ENCODE measurements at places on chromosomes 11 and 22.

DNA sequence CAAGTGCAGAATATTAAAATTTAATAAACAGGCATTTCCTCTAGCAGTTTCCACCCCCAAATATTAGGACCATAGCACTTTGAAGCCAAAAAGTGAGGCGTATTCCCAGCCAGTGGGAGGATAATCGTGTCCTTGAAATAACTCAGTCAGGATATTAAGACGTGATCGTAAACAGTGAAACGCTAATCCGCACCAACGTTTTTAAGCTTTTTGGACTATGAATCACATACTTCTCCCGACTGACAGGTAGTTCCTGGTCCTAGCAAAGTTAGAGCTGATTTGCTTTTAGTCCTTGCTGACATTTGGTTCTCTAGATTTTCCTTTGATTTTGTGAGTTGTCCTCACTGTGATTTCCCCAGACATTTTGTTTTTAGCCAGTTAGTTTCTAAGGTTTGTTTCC, 197.1 kb upstream of the ARHGAP20 start:
- DNase-seq = no peak

DNA sequence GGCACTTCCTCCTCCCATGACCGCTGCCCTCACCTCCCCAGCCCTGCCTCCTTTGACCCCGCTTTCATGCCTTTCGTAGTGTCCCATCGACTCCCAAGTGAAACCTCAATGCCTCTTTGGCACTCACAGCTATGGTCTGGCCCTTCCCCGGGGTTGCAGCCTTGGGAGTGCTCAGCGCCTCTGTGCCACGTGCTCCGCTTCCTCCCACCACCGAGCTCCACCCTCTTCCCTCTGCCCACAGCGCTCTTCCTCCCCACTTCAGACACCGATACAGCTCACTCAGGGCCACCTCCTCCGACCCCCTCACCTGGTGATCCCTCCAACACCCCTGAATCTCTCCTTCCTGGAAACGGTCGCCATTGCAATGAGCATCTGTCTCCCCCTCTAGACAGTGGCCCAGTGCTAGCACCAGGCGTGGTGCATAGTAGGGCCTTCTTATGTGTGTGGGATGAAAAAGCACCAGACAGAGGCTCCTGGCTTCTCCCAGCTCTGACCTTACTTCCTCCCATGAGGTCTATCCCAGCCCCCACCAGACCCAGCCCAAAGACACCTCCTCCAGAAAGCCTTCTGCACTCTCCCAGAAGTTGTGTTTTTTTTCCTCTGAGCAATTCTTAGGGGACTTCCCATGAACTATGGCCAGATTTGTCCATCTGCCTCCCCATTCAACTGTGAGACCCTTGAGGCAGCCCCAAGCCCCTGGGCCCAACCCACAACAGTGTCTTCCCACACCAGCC, 16.4 kb upstream of the SCGB1A1 start:
- DNase-seq = peak; percentile 71

DNA sequence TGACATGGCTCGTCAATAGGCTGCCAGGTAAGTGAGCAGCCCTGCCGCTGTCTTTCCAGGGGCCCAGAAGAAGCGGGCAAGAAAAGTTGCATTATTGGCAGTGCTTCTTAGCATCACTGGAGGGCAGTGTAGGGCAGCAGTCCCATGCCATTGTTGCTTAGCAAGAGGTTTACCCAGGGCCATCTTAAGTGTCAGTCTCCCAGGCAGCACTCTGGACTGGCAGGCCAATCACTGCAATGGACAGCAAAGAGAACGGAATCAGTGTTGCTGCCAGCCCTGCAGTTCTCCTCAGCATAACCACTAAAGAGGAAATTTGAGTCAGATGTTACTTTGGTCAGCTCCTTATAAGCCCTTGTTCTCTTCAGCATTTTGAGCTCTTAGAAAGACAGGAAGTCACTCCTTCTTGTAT, 13.4 kb upstream of the GRK2 start:
- peak; percentile 44 for DNase-seq

GRCh38 chr22:33492210-33492651, 428.0 kb downstream of the LARGE1 start:
- DNase-seq = no peak

GRCh38 chr22:40432625-40433024, 62.2 kb downstream of the SGSM3 start:
- no peak for DNase-seq

DNA sequence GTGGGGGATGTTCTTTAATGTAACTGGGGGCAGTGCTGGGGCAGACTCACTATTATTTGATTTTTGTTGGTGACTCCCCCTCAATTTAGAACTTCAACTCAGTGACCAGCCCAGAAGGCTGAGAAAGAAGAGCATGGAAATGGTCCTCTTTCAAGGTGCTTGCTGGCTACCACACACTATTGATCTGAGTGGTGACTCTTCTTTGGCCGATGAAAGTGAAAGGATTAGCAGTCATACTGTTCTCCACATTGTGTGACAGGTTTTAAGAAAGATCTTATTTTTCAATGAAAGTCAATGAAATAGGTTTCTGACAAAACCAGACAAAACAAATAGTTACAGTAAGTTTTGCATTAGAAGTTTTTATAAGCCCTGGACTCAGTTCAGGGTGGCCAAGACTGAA, 29.9 kb downstream of the NLRP14 start:
- no peak for DNase-seq

- DNase-seq = no peak
Observed at GRCh38 chr22:26109686-26110315, 59.5 kb upstream of the SEZ6L start.

DNA sequence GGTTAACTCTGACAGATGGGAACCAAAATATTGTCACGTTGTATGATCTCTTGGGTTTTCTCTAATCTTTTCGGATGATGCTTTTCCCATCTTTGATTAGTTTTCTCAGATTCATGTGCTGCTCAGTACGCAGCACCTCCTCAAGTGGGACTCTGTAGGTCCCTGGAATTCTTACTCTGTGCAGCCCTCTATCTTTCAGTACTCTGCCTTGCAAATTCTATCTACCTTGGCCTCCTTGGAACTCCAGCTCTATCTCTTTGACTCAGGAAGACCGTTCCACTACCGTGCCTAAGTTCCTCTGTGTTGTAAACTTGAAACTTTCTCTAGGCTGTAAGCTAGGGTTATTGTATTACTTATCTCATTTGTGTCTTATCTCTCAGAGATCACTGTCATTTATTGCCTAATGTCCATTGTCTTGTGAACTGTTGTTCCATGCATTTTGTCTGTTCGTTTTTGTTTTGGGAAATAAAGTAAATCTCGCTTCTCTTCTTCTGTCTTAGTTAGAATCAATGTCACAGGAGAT, 20.1 kb upstream of the CHORDC1 start:
- no peak for DNase-seq

DNA sequence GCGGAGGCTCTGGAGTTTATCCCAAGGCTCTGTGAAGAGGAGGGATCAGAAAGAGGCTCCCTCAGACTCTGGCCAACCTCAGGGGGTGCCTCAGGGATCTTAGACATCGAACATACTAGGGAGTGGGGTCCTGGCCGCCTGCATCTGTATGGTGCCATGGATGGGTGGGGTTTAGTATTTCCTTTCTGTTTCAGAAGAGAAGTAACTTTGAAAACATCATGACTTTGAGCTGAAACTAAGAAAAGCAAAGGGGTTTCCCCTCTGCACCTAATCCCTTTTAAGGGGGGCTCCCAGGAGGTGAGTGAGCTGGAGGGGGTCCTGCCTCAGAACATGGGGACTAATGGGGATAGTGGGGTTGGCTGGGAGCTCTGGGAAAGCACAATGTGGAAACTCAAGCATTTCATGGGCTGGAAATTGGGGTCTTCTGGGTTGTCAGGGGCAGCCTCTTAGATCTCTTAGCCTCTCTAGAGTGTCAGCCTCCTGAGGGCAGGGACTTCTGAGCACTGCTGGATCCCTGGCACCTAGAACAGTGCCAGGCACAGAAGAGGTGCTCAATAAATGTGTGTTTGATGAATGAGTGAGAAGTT, 11.8 kb upstream of the SSTR3 start:
- peak; percentile 58 for DNase-seq

- DNase-seq = no peak
Observed at GRCh38 chr11:17986711-17987220, 26.1 kb downstream of the SERGEF start.

DNA sequence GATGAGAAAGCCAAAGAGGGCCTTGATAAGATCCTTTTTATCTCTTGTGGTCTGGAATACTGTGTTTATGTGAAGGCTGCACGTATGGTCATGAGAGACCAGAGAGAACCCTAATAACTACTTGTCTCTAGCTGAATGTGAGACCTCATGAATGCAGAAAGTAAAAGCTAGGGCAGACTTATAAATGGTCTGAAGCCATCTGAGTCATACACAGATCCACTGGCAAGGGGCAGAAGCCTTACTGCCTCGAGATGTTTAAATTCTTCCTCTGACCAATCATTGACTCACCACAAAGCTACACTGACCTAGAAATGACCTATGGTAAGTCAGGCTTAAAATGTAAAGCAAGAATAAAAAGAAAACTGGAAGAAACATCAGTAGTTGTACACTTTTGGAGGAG, 22.7 kb upstream of the OR4B1 start:
- no peak for DNase-seq

DNA sequence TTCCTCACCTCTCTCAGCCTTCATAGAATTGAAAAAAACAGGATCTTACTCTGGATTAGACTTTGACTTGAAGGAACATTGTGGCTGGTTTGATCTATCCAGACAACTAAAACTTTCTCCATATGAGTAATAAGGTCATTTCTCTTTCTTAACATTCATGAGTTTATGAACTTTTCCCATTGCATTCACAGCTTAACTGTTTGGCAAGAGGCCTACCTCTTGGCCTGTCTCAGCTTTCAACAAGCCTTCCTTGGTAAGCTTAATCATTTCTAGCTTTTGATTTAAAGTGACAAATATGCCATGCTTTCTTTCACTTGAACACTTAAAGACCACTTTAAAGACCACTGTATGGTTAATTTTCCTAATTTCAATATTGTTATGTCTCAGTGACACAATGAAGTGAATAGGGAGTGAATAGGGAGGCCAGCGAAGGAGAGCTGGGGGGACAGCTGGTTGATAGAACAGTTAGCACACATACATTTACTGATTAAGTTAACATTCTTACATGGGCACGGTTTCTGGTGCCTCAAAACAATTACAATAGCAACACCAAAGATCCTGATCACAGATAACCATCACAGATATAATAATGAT, 17.0 kb downstream of the IMMP1L start:
- DNase-seq = no peak

DNA sequence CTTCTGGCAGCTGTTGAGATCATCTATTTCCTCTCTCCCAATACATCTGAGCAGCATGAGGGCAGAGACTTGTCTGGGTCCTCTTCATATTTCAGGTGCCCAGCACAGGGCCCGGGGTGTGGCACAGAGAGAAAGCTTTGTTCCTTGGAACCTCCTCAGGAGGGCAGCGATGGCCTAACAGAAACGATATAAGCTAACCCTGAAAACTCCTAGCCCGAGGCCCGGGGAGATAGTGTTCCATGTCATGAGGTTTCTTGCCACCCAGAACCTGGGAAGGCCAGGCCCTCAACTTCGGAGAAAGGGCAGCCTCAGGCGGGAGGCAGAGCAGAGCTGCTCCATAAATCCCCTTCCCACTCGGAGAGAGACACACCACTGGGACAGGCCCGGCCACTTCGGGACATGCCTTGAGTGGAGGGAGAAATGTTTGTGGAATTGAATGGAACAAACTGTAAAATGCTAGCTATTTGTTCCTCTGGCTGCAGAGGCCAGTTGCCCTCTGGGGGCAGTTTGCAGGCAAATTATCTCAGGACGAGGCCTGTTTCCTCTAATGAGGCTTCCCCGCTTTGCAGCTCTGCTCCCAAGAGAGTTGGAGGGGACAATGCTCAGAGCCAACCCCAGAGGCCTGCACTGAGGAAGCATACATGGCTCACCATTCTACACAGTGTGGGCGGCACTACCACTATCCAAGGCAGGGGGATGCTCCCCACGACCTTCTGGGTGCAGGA, 11.6 kb downstream of the ARRB1 start:
- DNase-seq = peak; percentile 44

DNA sequence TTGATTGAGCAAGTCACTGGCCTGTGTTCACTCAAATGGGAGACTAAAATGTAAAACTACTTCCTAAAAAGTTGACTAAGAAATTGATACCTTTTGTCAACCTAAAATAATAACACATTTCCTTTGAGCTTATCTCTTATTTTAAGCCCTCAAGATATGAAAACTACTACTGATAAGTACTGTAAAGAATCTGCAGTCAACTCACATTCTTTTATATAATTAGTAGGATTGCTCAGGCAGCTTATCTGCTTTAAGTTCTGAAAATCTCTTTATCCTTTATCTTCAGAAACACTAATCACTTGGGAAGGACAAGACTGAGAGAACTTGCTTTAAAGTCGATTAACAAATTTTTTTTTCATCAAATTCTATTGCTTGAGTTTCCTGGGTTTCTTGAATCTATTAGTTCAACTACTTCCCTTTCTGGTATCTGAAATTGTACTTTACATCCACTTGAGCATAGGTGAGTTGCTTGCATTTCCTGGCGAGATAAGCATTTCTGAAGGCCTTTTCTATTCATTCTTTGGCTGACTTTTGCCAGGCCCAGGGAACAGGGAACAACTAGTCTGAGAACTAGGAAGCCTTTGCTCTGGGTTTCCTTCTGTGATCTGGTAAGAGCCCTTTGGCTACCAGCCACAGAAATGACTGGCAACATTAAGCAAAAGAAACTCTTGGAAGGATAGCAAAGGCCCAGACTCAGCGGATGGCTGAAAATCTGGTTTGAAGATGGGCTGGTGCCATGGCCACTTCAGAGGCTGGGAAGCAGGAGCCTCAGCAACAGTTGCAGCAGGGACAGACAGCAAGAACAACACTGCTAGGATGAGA, 19.3 kb upstream of the CSRP3 start:
- no peak for DNase-seq

DNA sequence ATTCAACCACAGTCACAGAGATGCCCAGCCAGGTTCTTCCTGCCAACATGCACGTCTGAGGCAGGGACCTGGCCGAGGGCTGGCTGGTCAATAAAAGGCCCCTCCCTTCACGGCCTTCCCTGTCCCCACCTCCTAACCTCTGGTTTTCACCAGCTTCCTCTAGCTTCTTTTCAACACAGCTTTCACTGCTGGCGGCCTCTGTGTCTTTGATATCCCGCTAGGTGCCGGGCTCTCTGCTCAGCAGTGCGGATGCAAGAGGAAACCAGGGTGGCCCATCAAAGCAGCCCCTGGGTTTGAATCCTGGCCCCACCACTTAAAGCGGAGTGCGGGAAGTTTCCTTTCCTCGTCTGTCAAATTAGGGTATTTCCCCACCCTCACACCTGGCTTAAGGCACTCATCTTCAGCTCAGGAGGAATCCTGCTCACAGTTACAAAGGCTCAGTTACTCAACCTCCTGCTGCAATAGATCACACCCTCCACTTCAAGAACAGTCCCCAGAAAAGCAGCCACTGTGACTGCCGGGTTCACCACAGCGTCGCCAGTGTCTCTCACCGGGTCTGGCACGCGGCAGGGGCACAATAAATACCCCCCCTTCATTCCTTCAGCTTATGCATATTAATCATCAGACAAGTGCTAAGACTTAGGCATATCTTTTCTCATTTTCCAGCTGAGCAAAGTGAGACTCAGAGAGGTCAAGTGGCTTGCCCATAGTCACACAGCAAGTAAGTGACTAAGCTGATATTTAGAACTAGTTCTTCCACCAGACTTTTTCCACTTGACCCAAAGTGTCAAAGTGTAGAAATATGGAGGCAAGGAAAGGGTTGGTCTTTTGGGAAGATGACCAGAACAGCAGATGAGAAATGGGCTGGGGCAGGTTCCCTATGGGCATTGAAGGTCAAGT, 45.7 kb downstream of the TXN2 start:
- DNase-seq = peak; percentile 86

- DNase-seq = no peak
Observed at GRCh38 chr22:48729499-48730171, 1098.0 kb downstream of the BRD1 start.
